ENCODE measurements at places on chromosomes 2 and 18. TPM values are rescaled to one million over a fixed set of nuclear protein-coding genes. Genes with fewer than 3 reads are reported as not detected.

GRCh38 chr18:43596105-43596712, 318.9 kb upstream of the SYT4 start:
- no peak for DNase-seq
- H3K4me1 ChIP-seq = no peaks in the 10 kb centered on the region
- no peak overlapping the region for H3K27ac ChIP-seq
- no peaks in the 10 kb centered on the region for H3K36me3 ChIP-seq

The PCARE gene
- total RNA-seq = 0.95 TPM

The NBEAL1 gene
- 67.2 TPM for total RNA-seq

- no peak overlapping the region for H3K4me3 ChIP-seq
- no peaks in the 10 kb centered on the region for H3K36me3 ChIP-seq
- H3K27ac ChIP-seq = peak overlapping the region; percentile 64
- H3K4me1 ChIP-seq = peaks cover 5% of the 10 kb centered on the region
Measured at GRCh38 chr2:237223201-237223861, 137.6 kb downstream of the COPS8 start.

DNA sequence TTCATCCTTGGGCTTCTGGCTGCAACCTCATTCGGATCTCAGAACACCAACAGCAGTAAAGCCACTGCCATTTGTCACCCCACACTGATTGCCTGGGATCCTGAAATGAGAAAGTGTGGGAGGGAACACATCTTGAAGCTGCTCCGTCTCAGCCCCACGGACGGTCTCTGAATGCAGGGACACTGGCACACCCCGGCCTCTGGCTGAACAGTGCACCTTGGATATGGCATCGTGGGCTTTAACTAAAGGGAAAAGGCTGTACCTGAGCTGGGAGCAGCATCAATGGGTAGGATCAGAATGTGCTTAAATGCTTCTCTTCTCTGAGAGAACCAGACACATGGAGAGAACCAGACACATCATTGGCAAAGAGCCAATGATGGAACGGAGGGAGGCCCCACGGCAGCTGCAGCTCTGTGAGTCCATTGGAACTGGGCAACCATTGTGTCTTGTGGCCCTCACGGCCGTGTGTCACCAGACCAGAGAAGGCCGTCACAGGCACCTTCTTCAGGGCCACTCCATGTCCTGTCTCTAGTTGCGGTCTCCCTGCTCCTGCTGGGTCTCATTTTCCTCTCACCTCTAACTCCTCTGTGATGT, 193.4 kb upstream of the MYT1L start:
- DNase-seq = no peak
- H3K27ac ChIP-seq = no peak overlapping the region
- H3K27me3 ChIP-seq = no peaks in the 10 kb centered on the region
- no peaks in the 10 kb centered on the region for H3K36me3 ChIP-seq

The SGPP2 gene
- 23.9 TPM for total RNA-seq

DNA sequence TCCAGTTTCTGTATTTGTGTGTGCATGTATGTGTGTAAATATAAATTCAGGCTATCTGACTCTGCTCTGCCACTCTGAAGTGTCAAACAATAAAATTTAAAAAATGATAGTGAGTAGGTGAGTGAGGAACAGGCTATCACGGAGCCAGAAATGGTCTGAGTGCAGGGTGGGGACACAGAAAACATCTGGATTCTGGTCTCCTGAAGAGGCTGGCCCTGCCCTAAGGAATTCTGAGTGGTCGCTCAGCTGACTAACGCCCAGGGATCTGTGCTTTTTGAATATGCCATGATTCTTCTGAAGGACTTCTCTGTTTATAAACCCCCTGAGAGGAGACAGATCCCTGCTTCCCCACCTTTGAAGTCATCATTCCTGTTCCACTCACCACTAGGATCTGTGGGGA, 353.9 kb upstream of the GYPC start:
- H3K36me3 ChIP-seq = no peaks in the 10 kb centered on the region
- no peak overlapping the region for H3K27ac ChIP-seq
- H3K4me1 ChIP-seq = no peaks in the 10 kb centered on the region
- no peak for DNase-seq

- H3K4me3 ChIP-seq = no peak overlapping the region
- H3K4me1 ChIP-seq = no peaks in the 10 kb centered on the region
- DNase-seq = no peak
- no peaks in the 10 kb centered on the region for H3K27me3 ChIP-seq
Measured at GRCh38 chr2:149716687-149717086, 129.1 kb upstream of the MMADHC start.

DNA sequence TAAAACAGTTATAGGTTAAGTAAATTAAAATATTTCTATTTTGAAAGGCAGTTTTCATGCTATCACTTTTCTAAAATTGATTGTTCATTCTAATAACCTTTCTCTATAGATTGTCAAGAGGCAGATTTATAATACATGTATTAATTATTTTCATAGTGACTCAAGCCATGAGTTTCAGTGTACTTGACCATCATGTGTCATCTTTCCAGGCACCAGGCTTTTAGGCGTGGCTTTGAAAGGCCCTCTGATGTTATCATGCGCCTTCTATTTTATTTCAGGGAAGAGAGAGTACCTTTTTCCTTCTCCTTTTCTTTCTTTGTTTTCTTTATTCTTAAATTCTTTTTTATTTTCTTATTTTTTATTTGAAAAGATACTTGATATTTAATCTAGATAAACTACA, 128.3 kb upstream of the ETAA1 start:
- no peak for DNase-seq
- H3K36me3 ChIP-seq = no peaks in the 10 kb centered on the region
- no peak overlapping the region for H3K27ac ChIP-seq

GRCh38 chr18:49020621-49021021, 69.9 kb upstream of the SMAD7 start:
- H3K36me3 ChIP-seq = no peaks in the 10 kb centered on the region
- H3K27ac ChIP-seq = peak overlapping the region; percentile 70
- no peaks in the 10 kb centered on the region for H3K27me3 ChIP-seq
- peak overlapping the region; percentile 38 for H3K4me3 ChIP-seq
- H3K4me1 ChIP-seq = no peaks in the 10 kb centered on the region

The UGT1A1 gene
- 0.24 TPM for total RNA-seq
